ENCODE measurements at places on chromosomes 3 and 15.

- no peak for DNase-seq
Observed at GRCh38 chr3:42771271-42771670, 1.8 kb downstream of the CCDC13 start.

GRCh38 chr15:75669879-75670212, 22.1 kb downstream of the SNX33 start:
- DNase-seq = no peak

GRCh38 chr3:155585384-155585783, 159.5 kb downstream of the PLCH1 start:
- no peak for DNase-seq

DNA sequence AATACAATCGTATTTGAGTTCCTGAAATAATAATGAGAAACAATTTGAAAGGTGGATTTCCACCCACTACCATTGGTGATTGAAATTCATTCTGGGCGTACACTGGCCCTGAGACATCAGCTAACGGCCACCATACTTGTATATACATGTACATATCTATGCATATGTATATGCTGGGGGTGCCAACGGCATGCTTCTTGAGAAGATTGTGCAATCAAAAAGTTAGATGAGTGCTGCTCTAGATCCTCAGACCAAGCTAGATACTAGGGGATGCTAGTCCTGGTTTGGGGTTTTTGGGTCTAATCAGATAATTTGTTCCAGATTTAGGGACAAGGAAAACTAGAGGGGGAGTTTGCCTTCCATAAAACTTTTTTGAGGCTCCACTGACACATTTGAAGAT, 2.9 kb downstream of the TMEM40 start:
- no peak for DNase-seq

GRCh38 chr3:94414418-94414817, 351.6 kb downstream of the NSUN3 start:
- no peak for DNase-seq

- peak; percentile 18 for DNase-seq
Observed at GRCh38 chr3:188562144-188562543, 408.2 kb downstream of the LPP start.

DNA sequence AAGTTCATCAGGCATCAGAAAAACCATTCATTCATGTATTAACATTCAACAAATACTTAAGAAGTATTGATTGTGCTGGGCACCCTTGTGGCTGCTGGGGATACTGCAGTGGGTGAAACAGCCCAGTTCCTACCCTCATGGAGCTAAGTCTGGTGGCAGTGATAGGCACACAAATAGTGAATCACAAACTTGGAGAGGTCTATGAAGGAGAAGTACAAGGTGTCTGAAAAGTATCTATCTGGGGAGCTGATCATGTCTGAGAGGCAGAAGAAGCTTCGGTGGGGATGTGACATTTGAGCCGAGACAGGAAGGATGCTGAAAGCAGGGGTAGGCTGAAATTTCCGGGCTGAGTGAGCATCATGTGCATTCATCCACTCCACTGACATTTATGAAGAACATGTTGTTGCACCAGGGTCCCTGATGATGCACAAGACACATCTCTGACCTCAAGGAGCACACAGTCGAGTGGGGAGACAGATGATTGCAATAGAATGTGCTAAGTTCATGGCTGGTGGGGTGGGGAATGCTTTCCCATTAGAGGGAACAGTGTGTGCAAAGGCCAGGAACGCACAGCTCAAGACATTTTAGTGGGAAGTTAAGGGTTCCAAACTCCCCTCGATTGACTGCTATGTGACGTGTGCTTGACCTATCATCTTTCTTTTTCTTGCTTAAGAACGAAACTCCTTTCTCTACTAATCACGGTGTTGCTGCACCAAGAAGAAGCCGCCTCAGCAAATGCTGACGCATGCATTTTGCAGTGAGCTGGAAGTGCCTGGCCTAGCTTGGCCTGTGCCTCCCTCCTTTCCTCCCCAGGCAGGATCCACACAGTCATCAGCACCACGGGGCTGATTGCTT, 309.1 kb upstream of the ICE2 start:
- peak; percentile 43 for DNase-seq

GRCh38 chr15:26106556-26106955, 243.4 kb upstream of the ATP10A start:
- DNase-seq = no peak

DNA sequence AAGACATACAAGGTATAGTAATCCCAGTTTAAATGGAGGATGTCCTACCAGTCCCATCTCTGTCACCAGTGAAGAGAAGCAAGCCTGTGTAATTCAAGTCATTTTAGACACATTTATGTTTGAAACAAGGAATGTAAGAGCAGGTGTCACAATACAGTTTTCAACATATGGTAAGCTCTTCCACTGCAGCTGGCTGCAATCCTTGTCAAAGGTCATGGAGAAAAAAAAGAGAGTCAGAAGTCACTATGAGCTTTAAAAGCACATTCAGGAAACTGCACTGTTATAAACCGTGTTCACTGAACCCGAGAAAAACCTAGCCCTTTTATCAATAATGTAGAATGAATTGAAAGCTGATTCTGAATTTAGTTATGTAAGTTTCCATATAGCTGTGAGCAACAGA, 206.4 kb downstream of the NAALADL2 start:
- DNase-seq = no peak

GRCh38 chr3:30631243-30631904, 25.0 kb downstream of the TGFBR2 start:
- peak; percentile 90 for DNase-seq

DNA sequence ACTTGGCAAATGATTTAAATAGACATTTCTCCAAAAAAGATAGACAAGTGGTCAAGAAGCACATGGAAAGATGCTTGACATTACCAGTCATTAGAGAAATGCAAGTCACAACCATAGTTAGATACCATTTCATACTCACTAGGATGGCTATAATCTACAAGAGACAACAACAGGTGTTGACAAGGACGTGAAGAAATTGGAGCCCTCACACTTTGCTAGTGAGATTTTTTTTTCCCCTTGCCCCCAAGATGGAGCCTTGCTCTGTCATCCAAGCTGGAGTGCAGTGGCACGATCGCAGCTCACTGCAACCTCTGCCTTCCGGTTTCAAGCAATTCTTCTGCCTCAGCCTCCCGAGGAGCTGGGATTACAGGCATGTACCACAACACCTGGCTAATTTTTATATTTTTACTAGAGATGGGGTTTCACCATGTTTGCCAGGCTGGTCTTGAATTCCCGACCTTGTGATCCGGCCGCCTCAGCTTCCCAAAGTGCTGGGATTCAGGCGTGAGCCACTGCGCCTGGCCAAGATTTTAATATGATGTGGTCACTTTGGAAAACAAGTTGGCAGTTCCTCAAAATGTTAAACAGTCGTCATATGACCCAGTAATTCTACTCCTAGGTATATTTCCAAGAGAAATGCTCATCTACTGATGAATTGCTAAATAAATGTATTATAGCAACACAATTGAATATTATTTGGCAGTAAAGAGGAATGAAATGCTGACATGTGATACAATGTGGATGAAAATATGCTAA, 103.3 kb downstream of the ATG7 start:
- no peak for DNase-seq

GRCh38 chr15:46996359-46996758, 720.9 kb upstream of the SEMA6D start:
- no peak for DNase-seq

GRCh38 chr15:70580286-70580685, 183.1 kb downstream of the UACA start:
- DNase-seq = no peak

DNA sequence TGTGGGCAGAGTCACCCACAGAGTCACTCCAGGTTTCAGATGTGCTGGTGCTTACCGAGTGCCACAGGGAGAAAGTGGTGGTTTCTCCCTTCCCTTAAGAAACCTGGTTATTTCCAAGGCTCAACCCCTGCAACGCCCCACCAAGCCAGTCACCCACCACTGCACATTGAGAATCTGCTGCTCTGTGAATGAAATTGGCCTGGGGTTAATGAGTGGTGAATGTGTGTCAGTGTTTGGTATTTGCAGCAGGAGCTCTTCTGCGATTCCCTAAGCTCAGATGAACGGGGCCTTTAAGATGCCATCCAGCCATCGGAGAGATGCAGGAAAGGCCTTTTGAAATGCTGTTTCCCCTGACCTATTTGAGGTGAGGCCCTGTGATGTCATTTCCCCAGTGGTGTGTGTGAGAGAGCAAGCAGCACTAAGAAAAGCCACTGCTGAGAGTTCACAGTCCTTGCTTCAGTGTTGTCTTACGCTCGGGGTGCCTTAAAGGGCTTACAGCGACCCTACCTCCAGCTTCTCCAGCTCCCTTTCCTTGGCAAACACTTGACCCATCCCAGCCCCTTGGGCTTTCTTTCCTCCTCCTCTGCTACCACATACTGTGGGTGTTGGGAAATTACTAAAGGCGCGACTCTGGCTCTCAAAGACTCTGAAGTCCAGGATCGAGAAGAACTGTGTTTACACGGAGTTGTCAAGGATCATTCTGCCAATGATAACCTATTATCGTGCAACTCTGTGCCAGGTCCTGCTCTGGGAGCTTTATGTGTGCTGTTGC, 68.9 kb downstream of the SMAD3 start:
- peak; percentile 85 for DNase-seq

DNA sequence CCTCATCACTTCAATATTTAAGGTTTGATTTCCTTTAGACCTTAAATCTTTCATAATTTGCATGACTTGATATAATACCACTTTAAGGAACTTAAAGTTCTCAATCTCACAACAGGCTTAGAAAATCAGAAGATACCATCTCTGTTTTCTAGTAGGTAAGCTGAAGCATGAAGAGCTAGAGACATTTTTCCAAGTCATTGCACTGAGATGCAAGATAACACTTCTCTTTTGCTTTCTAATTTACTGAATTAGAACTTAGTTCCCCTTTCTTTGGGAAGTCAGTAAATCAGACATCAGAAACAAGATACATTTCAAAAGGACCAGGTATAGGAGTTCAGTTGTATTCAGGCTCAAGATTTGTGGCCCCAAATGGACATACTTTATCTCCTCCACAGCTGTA, 79.7 kb downstream of the DZIP3 start:
- no peak for DNase-seq

DNA sequence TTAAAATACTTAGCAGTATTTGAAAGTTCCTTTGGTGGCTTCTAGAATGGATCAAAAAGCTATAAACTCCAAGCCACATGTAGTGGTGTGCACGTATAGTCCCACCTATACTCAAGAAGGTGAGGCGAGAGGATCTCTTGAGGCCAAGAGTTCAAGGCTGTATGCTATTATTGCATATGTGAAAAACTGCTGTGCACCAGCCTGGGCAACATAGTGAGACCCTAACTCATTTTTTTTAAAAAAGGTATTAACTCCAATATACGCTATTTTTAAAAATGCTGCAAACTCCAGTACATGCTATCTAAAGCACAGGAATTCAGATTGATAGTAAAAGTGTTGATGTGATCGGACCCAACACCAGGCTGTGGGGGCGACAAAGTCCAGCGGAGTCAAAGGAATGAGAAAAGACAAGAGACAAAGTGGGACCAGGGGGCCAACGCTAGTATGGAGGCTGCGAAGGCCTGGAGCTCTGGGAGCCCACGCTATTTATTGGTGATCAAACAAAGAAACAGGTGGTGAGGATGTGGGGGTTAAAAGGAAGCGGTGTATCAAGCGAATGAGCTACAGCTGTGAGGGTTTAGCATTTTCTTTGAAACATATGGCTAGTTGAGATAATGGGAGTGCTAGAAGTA, 66.6 kb downstream of the ARIH1 start:
- no peak for DNase-seq

DNA sequence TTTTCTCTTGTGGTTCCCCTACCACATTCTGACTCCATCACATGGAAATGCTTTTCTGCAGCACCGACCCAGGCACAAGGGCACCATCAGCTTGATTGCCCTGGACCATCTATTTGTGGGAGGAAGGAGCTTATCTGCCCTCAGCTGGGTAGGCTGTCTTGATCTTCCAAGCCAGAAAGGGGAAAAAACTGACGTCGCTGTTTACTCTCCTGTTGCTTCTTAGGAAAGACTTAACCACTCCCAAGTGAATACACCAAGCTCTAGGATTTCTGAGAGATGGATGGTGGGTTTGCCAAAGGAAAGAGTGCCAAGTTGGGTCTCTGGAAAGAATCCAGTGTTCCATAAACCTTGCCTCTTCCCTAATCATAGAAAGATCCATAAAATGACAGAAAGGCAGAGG, 4.0 kb downstream of the TNFAIP8L3 start:
- DNase-seq = no peak

GRCh38 chr3:114709102-114709501, 415.3 kb downstream of the TIGIT start:
- no peak for DNase-seq

- no peak for DNase-seq
Observed at GRCh38 chr3:109874896-109875708, 537.8 kb upstream of the DPPA4 start.

DNA sequence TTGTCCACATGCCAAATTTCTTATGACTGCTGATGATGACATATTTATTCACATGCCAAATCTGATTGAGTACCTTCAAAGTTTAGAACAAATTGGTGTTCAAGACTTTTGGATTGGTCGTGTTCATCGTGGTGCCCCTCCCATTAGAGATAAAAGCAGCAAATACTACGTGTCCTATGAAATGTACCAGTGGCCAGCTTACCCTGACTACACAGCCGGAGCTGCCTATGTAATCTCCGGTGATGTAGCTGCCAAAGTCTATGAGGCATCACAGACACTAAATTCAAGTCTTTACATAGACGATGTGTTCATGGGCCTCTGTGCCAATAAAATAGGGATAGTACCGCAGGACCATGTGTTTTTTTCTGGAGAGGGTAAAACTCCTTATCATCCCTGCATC, 17.3 kb downstream of the B3GNT5 start:
- no peak for DNase-seq

DNA sequence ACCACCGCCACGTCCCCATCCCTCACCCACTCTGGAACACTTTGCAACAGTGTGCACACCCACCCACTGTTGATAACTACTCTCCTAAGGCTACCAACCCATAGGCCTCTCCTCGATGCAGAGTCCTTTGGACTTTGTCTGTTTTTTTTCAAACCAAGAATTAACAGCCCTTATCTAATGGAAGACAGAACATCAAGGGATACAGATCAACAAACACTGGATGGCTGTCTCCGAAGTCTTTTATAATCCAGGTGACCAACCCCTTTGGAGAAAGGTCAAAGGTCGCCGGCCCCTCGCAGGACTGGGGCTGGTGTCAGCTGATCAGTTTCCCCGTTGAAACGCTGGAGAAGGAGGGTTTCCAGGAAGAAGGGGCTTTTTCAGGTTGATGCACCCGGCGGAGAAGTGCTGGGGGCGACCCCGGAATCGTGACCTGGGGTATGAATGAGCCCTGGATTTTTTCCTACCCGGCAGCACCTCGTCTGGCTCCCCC, 532 bp downstream of the B4GALT4 start:
- DNase-seq = peak; percentile 59

DNA sequence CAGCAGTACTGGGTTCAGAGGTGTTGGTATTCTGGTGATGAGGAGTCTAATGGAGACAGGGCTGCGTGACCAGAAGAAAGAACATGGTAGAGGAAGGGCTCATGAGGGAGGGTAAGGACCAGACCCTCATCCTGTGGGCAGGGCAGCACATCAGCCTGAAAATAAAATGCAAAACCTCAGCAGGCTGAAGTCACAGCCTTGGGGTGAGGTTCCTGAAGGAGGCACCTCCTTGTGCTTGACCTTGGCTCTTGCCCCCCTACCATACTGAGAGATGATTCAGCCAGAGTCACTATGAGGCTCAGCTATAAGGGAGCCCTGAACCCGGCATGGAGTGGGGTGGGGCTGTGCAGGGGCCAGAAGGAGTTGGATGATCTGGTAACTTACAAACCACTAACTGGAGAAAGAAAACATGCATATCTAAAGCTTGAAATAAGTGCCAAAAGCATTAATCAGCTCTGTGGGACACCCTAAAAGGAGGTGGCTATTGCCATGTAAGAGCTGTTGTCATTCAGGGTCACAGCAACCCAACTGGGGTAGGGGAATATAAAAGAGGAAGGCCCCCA, 60.2 kb downstream of the CORO2B start:
- no peak for DNase-seq

Measured in activated CD4-positive, alpha-beta T cell treated with anti-CD3 and anti-CD28 coated beads, Interleukin-2, Interleukin-6, amounts not matched to agents 100 ng/mL and 50 ng/mL, durations not matched to agents 16 hours and 8 hours (primary cell).